ENCODE measurements at places on chromosomes 5 and 9. TPM values are rescaled to one million over a fixed set of nuclear protein-coding genes. Genes with fewer than 3 reads are reported as not detected.

Gene DDX4
- total RNA-seq, result not detected

Gene NR4A3
- 0.25 TPM for total RNA-seq

Gene IL31RA
- 1.2 TPM for total RNA-seq

Gene BDP1
- 31.7 TPM for total RNA-seq

Gene NEUROG1
- total RNA-seq, result not detected

Gene OLFML2A
- total RNA-seq, result 39.5 TPM

Gene LRRTM2
- total RNA-seq, result 0.12 TPM

Gene ELOVL7
- under 0.01 TPM for total RNA-seq

Gene HRCT1
- 0.25 TPM for total RNA-seq

Gene HBEGF
- total RNA-seq, result 12.4 TPM

Gene PLAC8L1
- total RNA-seq, result not detected

Gene TMEM252
- not detected for total RNA-seq
